ENCODE measurements at places on chromosomes 6 and 20. TPM values are rescaled to one million over a fixed set of nuclear protein-coding genes. Genes with fewer than 3 reads are reported as not detected.

SLC17A4 gene
- not detected for total RNA-seq

SIRPB2 gene
- total RNA-seq, result not detected

SCRT2 gene
- total RNA-seq, result not detected

IP6K3 gene
- 2.4 TPM for total RNA-seq

CDKAL1 gene
- total RNA-seq, result 2.8 TPM

MUC21 gene
- total RNA-seq, result 0.03 TPM

Measured in A549 treated with AZD2906 at 1 μM for 4 hours (cell line).